ENCODE measurements at places on chromosomes 11 and 22. TPM values are rescaled to one million over a fixed set of nuclear protein-coding genes. Genes with fewer than 3 reads are reported as not detected.

Gene RFPL2
- 0.11 TPM for total RNA-seq

Gene OR10A4
- not detected for total RNA-seq

Gene INS
- not detected for total RNA-seq

Gene RNF169
- 3.6 TPM for total RNA-seq

Gene OR52E6
- not detected for total RNA-seq

Gene VPREB1
- total RNA-seq = not detected

Gene TRIM48
- not detected for total RNA-seq

Gene SLC37A4
- 12.0 TPM for total RNA-seq
